ENCODE measurements at places on chromosomes 16 and 17. TPM values are rescaled to one million over a fixed set of nuclear protein-coding genes. Genes with fewer than 3 reads are reported as not detected.

DNA sequence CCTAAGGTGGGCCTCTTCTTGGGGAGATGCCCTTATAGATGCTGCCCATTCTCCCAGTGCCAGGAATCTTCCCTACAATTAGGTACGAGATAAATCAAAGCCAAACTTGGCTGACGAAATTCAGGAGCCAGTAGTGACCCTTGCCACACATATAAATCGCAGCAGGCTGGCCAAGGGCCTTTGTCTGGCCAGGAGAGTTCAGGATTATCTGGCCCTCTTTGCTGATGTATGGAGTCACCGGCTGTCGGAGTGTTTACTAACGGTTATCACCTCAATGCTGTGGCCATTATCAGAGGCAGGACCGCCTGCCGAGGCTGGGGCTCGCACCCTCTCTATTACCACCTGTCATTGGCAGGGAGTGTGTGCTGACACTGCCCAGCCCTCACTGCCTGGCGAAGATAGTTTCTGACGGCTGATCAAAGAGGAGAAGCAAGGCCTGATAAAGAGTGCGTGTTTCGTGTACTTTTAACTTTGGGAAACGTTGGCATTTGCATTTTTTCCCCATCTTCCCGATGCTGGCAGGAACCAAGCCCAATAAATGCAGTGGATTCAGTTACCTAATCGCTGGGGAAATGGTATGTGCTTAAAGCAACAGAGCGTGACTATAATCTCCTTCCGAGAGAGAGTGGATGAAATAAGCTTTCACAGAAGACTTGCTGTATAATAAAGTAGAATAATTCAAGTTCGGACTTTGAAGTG, 32.8 kb upstream of the TBX2 start:
- no peak for DNase-seq

DNA sequence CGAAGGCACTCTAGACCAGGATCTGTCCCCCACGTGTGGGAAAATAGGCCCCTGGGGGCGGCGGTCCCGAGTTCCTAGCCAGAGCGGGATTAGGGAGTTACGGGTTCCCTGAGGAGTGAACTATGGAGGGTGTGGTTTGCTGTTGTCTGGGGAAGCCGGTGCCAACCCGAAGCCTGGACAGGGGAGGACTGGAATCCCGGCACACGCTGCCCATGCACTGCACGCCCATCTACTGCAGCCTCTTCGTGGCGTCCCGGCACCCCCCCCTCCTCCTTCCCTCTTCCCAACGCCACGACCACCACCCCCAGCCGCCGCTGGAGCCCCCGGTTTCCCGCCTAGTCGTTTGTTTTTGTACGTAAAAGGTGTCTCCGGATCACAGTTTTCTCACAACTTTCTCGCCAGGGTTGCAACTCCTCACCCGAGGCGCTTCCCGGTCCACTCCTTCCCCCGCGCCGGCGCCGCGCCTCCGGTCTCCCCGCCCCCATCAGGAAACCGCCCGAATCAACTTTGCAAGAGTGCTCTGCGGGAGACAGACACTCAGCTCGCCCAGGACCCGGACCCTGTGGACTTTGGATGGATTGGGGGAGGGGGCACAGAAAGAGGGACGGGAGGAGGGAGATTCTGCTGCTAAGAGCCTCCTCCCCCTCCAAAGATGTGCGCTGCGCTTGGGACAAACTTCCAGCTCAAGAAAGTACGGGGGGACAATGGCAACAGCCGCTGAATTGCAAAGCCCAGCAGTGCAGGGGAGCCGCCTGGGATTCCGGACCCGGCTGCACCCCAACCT, 1.4 kb upstream of the LHX1 start:
- no peak for DNase-seq

- no peak for DNase-seq
These were observed 2.4 kb downstream of the DHRS7B start for GRCh38 chr17:21129023-21129681.

- DNase-seq, result no peak
These were observed 3.8 kb upstream of the VAC14 start for GRCh38 chr16:70804734-70805169.

DNA sequence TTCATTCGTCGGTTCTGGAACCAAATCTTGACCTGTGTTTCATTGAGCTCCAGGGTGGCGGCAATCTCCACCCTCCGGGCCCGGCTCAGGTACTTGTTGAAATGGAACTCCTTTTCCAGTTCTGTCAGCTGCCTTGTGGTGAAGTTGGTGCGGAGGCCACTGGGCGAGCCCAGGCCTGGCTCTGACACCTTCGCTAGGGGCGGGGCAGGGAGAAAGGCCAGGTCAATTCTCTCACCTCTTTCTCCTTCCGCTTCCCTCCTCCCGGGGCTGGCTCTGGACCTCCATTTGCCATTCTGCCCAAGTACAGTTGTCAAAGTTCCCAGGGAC, 1.2 kb downstream of the HOXB1 start:
- DNase-seq, result no peak

DNA sequence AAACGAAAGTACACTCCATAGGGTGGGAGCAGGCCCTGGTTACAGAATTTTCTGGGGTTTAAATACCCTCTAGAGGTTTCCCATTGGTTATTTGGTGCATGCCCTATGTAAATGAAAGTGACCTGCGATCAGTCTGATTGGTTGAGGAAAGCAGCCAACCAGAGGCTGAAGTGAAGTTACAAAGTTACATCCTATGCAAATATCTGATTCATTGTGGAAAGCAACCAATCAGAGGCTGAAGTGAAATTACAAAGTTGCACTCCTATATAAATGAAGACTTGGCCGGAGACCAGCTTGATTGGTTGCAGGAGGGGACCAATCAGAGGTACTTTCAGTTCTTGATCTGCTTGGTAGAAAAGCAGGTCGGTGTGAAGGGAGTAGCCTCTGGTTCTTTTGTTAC, 24.4 kb downstream of the NAA60 start:
- DNase-seq, result no peak

DNA sequence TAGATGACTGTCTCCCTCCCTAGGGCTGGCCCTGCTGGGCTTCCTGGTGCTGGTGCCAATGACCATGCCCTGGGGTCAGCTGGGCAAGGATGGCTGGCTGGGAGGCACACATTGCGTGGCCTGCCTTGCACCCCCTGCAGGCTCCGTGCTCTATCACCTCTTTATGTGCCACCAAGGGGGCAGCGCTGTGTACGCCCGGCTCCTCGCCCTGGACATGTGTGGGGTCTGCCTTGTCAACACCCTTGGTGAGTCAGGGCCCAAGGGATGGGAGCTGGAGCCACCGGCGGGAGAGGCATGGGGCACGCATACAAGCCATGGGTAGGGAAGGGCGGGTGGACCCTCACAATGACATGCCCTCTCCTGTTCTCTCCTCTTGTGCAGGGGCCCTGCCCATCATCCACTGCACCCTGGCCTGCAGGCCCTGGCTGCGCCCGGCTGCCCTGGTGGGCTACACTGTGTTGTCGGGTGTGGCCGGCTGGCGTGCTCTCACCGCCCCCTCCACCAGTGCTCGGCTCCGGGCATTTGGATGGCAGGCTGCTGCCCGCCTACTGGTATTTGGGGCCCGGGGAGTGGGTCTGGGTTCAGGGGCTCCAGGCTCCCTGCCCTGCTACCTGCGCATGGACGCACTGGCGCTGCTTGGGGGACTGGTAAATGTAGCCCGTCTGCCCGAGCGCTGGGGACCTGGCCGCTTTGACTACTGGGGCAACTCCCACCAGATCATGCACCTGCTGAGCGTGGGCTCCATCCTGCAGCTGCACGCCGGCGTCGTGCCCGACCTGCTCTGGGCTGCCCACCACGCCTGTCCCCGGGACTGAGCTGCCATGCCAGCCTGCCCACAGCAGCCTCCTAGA, 2.2 kb downstream of the PAQR4 start:
- DNase-seq, result no peak

DNA sequence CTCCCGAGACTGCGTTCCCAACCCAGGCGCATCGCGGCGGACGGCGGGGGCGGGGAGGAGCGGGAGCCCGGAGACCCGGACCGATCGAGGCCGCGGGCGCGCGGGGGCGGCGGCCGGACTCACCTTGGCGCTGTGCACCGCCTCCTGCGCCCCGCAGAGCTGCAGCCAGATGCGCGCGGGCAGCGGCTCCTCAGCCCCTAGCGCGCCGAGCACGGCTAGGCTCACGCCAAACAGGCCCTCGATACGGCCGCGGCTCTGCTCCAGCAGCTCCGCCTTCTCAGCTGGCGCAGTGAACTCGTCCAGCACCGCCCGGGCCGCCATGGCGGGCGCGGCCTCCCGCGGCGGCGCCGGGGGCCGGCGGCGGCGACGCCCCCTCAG, 339 bp downstream of the N4BP1 start:
- no peak for DNase-seq

DNA sequence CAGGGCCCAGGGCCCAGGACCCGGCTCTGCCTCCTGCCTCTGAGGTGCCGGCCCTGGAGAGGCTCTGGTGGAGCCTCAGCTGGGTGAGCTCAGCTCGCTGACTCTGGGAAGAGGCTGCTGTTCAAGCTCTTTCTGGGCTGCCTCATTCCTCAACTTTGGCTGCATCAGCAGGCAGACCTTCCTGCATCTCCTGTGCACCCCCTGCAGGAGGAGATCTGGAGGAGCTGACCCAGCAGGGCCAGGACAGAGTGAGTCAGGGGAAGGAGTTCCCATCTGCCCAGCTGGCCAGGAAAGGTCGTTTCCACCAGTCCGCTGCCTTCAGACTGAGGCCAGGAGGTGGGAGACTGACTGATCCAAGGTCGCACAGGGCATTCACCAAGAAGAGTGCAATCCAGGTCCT, 10.7 kb downstream of the CRHR1 start:
- DNase-seq, result no peak

GRCh38 chr16:88742896-88743605, 36.7 kb downstream of the CTU2 start:
- DNase-seq, result no peak

DNA sequence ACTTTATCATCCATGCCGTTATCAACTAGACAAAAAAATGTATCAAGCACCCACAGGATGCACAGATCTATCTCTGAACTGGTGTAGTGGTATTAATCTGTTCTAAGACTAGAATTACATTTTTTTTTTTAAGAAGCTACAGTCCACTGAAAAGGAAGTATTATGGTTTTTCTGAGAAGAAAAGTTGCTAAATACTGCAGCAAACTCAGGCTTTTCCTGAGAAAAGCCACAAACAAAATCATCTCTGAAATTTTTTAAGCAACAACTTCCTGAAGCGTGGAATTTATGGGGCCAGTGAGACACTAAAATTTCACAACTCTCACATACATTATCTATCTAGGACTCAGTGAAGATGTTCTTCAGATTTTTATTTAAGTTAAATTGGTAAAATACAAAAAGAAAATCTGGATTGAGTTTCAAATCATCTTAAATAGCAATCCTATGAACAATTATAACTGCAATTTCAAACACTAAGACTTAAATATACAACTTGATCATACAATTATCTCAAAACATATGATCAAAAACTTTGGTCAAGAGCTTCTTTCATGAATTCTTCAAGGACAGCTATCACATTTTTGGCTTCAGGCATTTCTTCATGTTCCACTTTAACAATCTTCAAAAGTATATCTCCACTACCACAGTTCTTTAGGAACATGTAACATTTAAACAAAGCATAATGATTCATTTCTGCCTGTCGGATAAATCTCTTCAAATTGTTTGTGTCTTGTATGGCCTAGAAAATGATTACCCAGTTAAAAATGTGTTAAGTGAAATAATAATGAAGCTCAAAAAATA, 10.5 kb downstream of the C17orf75 start:
- no peak for DNase-seq

- DNase-seq, result peak; percentile 75
These were observed 10.3 kb downstream of the ZNF771 start for GRCh38 chr16:30417529-30418349.

DNA sequence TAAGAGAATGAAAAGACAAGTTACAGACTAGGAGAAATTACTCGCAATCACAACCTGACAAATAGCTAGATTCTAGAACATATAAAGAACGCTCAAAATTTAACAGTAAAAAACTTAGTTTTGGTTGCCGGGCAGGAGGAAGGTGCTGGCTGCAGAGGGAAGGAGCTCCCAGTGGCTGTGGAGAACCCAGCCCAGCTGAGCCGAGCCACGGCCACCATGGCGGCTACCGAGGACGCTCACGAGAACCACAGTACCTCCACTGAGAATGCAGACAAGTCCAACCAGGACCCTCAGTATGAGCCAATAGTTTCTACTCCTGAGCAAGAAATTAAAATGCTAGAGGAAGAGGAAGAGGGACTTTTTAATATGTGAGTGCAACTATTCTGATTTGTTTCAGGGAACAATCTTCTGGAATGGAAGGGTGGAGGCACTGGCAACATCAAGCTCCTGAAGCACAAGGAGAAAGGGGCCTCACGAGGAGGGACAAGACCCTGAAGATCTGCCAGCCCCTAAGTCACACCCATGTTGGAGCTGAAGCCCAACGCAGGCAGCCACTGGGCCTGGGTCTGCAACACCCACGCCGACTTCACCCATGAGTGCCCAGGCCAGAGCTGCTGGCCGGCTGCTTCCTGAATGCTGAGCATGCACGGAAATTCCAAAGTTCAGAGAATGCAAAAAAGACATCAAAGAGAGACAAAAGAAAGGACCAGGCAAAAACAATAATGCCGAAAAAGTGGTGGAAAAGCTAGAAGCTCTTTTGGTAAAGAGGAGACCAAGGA, 55.0 kb downstream of the DNAH17 start:
- DNase-seq, result no peak

GRCh38 chr16:49932434-49932833, 76.5 kb upstream of the ZNF423 start:
- no peak for DNase-seq

DNA sequence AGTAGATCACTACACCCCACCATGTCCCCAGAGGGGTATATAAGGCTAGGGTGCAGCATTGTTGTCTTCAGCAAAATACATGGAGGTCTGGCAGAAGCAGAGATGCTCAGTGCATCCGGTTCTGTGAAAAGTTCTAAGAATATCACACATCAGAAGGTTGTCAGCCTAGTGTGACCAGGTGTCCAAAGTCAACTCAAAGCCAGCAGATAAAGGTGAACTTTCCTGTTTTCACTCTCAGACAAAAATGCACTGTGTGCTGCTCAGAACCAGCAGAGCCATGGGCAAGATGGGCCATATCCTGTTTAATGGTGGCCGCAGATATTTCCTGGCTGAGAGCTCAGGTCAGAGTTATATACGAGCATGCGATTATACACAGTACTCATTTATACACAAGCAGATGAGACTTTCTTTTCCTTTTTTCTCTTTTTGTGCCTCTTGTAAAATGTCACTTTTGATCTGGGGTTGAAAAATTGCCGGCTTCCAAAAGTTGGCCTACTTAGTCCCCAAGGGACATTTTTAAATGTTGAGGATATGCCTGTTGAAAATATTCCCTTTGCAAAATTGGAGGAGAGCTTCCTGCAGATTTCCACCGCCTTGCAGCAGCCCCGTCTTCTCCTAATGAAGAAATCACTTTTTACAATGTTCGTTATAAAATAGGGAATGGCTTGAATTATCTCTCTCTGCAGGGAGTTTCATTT, 425.6 kb upstream of the SALL1 start:
- DNase-seq, result no peak

Gene TMEM220
- 13.4 TPM for total RNA-seq

Gene KRTAP1-1
- total RNA-seq, result not detected

Gene KRTAP2-3
- not detected for total RNA-seq

Gene SNF8
- total RNA-seq, result 76.7 TPM

Gene RPH3AL
- 9.6 TPM for total RNA-seq

All from breast epithelium (tissue), 4 donors.